Caudate nucleus (tissue), 63 donors: ENCODE measurements at places on chromosomes 7 and 10.

- no peak for DNase-seq
These were observed 176.8 kb downstream of the THSD7A start for GRCh38 chr7:11655163-11655562.

GRCh38 chr10:69101451-69102095 lies 13.7 kb downstream of the SRGN start:
- no peak for DNase-seq

DNA sequence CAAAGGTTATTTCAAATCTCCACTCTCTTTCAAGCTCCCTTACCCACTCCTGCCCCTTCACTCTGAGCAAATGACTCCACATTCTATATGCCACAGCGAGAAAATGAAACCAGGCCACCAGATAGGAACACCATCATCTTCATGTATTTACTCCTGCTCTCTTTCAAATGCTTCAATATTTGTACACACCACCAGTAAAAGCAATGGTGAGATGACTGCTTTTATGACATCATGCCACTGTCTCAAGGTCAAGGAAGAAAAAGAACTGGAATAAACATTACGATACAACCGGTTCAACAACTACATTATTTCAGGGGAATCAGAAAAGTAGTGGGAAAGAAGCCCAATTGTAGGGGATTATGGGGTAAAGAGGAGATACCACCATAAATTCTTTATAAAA lies 32.7 kb downstream of the PUS7 start:
- DNase-seq = no peak

GRCh38 chr7:111863269-111863668 lies 301.0 kb upstream of the IMMP2L start:
- DNase-seq = no peak

DNA sequence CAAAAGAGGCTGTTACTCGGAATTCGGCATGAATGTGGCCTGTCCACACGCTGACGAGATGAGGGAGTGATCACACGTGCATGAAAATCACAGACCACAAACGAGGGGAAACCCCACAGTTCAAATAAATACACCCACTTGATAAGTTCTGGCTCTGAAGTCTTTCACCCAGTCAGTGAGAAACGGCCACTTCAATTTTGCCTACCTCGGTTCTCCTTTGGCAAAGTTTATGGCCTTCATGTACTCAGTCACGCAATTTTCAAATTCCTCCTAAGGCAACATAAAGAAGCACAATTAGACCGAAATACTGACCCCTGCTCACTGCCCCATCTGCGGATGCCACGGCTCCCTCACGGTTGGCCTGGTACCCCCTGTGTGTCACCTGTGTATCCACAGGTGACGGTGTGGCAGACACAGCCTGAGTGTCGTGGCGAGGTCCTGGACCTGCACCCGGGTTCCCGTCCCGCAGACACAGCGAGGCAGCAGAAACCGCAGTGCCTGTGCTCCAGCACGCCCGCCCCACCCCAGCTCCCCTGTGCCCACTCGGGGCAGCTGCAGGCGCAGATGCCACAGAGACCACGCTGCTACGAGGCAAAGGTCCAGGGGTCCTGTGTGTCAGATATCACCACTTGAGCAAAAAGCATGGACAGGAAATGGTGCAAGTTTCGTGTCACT lies 1.4 kb downstream of the CFAP46 start:
- DNase-seq = no peak

GRCh38 chr10:125578658-125579315 lies 104.2 kb downstream of the TEX36 start:
- DNase-seq = no peak

DNA sequence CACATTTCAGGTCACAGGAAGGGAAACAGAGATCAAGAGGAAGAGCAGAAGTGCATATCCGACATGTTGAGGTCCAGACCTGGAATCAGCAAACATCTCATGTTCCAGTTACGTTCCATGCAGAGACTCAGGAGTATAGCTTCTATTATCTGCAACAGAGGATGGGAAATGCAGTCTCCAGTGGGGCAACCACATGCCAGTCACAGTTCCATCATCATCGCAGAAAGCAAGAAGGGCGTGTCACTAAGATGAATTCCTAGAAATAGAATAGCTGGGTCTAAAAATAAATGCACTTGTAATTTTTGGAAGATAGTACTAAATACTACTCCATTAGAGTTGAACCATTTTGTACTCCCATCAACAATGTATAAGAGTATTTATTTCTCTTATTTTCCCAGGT lies 133.2 kb upstream of the MDFIC start:
- no peak for DNase-seq

DNA sequence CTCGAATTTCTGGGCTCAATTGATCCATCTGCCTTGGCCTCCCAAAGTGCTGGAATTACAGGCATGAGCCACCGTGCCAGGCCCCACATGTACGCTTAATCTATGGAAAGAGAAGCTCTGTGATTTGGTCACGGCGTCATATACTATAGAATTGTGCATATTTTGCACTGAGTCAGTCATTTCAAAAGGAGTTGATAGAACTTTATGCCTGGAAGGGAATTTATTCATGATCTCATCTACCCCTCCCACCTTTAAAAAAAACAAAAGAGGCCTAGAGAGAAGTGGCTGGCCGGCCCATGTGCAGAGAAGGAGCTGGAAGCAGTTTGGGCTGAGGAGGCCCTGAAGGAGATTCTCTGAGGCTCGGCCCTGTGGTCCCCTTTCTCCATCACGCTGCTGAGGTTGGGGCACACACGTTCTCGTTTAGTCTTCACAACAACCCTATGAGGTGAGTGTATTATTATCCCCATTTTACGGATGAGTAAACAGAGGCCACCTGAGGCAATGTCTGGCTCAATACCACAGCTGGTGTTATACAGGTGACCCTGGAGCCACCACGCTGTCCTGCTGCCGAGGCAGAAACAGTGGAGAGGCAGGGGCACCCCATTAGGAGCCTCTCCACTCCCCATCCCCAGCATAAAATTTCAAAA lies 47.2 kb upstream of the ZRANB1 start:
- no peak for DNase-seq

DNA sequence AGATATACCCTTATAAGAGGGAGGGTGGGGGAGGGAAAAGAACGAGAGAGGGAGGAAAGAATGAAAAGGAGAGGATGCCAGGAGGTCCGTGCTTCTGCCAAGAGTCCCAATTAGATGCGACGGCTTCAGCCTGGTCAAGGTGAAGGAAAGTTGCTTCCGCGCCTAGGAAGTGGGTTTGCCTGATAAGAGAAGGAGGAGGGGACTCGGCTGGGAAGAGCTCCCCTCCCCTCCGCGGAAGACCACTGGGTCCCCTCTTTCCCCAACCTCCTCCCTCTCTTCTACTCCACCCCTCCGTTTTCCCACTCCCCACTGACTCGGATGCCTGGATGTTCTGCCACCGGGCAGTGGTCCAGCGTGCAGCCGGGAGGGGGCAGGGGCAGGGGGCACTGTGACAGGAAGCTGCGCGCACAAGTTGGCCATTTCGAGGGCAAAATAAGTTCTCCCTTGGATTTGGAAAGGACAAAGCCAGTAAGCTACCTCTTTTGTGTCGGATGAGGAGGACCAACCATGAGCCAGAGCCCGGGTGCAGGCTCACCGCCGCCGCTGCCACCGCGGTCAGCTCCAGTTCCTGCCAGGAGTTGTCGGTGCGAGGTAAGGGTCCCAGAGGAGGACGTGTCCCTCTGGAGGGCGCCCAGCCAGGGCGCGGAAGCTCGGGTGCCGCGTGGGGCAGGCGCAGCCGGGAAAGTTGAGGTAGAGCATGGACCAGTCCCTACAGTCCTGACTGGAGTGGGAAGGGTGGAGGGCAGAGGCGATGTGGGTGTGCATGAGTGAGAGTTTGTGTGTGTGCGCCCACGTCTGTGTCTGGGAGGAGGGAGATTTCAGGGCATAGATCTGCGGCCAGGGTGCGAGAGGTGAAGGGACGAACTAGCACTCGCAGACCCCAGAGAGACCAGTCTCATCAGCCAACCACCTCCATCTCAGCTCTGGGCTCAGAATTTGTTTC lies 844 bp downstream of the GRM3 start:
- DNase-seq = peak; percentile 81

DNA sequence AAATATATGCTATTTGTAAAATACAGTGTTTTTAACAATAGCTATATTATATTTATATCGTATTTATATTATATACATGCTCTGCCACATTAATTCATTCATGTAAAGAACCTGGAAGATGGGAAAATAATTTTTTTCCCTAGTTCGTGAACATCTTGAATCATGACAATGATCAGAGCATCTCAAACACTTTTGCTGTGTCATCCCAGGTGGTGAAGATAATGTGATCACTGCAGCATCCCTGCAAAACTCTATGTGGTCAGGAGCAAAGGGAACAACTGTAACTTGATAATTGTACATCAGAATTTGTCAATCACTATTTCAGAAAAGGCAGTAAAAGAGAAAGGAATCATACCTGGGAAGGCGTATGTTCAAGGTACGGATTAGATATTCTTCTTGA lies 39.3 kb downstream of the RAPGEF5 start:
- DNase-seq = no peak

GRCh38 chr10:21501731-21502347 lies 23.6 kb downstream of the SKIDA1 start:
- no peak for DNase-seq

DNA sequence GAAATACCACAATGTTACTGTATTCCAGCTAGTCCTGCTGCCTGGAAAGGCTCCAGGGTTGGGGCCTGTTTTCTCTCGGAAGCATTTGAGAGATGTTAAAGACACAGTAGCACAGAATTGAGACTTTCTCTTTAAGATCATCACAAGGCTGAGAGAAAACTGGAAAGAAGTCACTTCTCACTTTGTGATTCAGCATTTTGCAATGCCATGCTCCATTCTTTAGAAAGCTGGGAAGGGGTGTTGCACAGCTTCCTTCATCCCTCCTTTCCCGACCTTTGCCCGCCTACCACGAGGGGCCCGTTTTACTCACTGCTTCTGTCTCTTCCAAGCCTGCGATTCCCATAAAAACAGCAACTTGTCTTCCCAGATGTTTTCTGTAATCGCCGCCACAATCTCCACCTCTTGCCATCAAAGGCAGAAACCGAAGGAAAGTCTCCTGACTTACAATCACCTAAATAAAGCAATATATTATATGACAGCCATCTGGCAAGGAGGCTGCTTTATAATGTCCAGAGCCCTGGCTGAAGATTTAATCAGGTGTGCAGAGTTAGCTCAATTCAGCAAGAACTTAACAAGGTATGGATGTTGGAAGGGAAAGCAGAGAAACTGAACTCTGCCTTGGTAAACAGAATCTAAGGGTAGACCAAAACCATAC lies 18.9 kb downstream of the NOD1 start:
- DNase-seq = no peak

DNA sequence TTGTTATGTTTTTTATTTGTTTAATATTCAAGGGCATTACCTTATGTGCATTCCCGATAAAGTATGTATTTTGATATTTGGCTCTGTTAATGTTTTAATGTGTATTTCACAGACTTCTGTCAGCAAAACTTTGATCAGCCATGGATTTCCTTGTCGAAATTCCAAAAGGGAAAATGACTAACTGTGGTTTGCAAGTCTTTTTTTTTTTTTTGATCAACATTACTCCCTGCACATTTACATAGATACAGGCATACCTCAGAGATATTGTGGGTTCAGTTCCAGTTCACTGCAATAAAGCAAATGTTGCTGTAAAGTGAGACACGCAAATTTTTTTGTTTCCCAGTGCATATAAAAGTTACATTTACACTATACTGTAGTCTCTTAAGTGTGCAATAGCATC lies 351.9 kb downstream of the CXCL12 start:
- DNase-seq = no peak

GRCh38 chr10:43957267-43958070 lies 308.8 kb upstream of the ZNF32 start:
- DNase-seq = no peak

- no peak for DNase-seq
These were observed 306.4 kb upstream of the CACNA2D1 start for GRCh38 chr7:82750007-82750406.

GRCh38 chr10:76882796-76883195 lies 754.8 kb downstream of the KCNMA1 start:
- no peak for DNase-seq

DNA sequence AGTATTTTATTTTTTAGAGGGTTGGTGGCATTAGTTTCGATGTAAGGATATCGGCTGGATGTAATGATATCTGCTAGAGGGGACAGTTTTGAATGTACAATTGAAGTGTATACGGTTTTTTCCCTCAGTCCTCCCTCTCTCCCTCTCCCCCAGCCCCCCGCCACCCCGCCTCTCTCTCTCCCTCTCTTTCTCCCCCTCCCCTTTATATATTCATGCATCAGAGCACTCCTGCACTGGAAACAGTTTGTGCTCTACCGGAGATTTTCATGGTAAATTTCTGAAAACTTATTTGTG lies 1.6 kb downstream of the GLCCI1 start:
- DNase-seq = no peak

DNA sequence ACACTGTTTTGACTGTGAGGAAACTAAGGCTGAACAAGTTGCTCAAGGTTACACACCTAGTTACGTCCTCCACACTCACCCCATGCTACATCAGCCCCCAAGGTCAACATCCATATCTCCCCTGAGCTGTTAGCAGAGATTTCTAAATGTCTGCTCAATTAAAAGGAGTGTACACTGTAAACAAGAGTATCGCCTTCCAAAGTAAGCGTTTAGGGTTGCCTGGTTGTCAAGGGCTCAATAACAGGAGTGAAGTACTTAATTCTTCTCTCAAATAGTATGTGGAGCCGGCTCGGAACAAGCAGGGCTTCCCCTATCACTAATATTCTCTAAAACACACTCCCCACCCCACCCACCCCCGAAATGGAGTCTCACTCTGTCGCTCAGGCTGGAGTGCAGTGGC lies 412.8 kb upstream of the GALNT17 start:
- no peak for DNase-seq

GRCh38 chr10:101295261-101295660 lies 58.7 kb upstream of the BTRC start:
- DNase-seq = peak; percentile 38

GRCh38 chr7:154342971-154343633 lies 290.9 kb downstream of the DPP6 start:
- no peak for DNase-seq

DNA sequence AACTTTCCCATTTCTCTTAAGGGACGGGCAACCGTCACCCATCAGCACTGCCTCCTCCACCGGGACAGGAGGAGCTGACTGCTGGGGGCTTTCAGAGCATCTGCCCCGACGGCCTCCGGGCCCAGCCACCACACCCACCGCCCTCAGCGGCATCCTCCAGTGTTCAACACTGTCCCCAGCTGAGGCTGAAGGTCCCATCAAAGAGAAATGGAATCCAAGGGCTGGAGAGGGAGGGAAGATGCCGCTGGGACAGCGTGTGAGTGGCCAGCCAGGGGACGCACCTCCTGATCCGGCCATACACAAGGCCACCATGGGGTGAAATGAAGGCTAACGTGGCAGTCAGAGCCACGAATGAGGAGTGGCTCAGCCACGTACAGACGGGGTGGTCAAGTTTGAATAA lies 153.6 kb upstream of the PPP2R2D start:
- no peak for DNase-seq

DNA sequence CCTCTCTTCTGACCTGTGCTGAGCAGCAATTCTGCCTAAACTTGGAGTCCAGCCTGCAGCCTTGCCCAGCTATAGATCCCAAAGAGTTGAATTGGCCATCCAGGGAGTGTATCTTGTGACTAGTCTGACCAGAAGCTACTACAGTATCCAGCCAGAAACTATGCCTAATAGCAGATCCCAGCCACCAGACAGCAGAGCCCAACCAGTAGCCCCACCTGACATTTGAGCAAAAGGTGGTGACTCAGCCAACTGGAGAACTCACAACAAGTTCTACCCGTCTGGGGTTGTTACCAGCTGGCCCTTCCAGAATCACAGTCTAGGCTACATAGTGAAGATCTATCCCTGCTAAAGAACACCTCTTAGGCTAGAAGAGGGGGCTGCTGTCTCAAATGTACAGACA lies 315.0 kb downstream of the CRPPA start:
- no peak for DNase-seq
